ENCODE measurements at places on chromosomes 1 and 21.

DNA sequence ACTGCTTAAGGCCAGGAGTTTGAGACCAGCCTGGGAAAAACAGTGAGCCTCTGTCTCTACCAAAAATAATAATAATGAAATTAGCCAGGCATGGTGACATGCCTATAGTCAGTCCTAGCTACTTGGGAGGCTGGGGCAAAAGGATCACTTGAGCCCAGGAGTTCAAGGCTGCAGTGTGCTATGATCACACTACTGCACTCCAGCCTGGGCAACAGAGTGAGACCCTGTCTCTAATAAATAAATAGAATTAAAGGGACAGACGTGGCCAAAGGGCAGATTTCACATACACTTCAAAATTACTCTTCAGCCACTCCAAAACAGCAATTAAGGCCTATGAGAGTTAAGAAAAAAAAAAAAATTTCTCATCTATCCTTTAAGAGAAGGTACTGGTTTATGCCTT lies 45.7 kb downstream of the GATAD2B start:
- no peak for DNase-seq

- no peak for DNase-seq
Observed at GRCh38 chr1:166785987-166786386, 53.3 kb upstream of the POGK start.

GRCh38 chr1:180154325-180155181 lies at the start of gene QSOX1:
Gene QSOX1 (plus strand): TSS chr1:180154869. CDS start chr1:180154908, 39 bp downstream.
- peak; percentile 90 for DNase-seq

- DNase-seq = no peak
Observed at GRCh38 chr1:200228486-200228885, 181.3 kb downstream of the ZNF281 start.

- DNase-seq = no peak
Observed at GRCh38 chr1:74481607-74482006, 30.8 kb downstream of the LRRC53 start.

Measured in CD4-positive, alpha-beta T cell treated with Interferon alpha-2 for 1 hour (primary cell).